ENCODE measurements at places on chromosomes 16 and 17. TPM values are rescaled to one million over a fixed set of nuclear protein-coding genes. Genes with fewer than 3 reads are reported as not detected.

DNA sequence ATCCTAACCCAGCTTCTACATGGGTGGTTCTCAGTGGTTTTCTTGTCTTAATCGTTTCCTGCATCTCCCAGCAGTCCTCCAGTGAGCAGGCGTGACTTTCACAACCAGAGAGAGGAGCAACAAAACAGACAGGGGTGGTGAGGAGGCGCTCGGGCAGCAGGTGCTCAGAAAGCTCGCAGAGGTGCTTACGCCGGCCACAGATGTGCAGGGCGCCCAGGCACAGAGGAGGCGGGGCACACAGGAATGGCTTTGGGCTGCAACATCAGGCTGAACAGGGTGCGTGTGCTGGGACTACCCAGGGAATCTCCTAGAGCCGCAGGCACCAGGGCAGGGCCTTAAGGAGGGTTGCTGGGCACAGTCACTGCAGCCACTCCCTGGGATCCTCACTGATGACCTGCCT lies 32.6 kb downstream of the KLHDC4 start:
- H3K4me3 ChIP-seq, result no peak overlapping the region
- no peak overlapping the region for H3K27ac ChIP-seq
- no peaks in the 10 kb centered on the region for H3K27me3 ChIP-seq
- peaks cover 20% of the 10 kb centered on the region for H3K36me3 ChIP-seq
- no peak for DNase-seq

DNA sequence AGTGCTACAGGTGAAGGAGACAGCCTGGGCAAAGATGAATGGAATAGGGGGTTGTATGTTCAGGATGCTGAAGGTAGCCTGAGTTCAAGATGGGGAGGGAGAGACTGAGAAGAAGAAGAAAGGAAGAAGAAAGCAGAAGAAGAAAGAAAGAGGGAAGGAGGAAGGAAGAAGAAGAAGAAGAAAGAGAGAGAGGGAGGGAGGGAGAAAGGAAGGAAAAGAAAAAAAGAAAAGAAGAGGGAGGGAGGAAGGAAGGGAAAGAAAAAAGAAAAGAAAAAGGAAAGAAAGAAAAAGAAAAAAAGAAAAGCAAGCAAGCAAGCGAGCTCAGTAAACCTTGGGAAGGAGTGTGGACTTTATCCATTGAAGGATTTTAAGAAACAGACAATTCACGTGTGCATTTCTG lies 7.8 kb downstream of the CCDC42 start:
- H3K4me1 ChIP-seq, result no peaks in the 10 kb centered on the region
- no peaks in the 10 kb centered on the region for H3K36me3 ChIP-seq
- H3K27ac ChIP-seq, result no peak overlapping the region
- no peak overlapping the region for H3K4me3 ChIP-seq
- peaks cover 2% of the 10 kb centered on the region for H3K27me3 ChIP-seq

- H3K36me3 ChIP-seq, result no peaks in the 10 kb centered on the region
- H3K27me3 ChIP-seq, result no peaks in the 10 kb centered on the region
- DNase-seq, result no peak
- no peak overlapping the region for H3K4me3 ChIP-seq
- no peaks in the 10 kb centered on the region for H3K4me1 ChIP-seq
- no peak overlapping the region for H3K27ac ChIP-seq
These were observed 6.6 kb upstream of the CNGB1 start for GRCh38 chr16:57977418-57978069.

Gene FOXF1
- total RNA-seq, result 0.10 TPM

DNA sequence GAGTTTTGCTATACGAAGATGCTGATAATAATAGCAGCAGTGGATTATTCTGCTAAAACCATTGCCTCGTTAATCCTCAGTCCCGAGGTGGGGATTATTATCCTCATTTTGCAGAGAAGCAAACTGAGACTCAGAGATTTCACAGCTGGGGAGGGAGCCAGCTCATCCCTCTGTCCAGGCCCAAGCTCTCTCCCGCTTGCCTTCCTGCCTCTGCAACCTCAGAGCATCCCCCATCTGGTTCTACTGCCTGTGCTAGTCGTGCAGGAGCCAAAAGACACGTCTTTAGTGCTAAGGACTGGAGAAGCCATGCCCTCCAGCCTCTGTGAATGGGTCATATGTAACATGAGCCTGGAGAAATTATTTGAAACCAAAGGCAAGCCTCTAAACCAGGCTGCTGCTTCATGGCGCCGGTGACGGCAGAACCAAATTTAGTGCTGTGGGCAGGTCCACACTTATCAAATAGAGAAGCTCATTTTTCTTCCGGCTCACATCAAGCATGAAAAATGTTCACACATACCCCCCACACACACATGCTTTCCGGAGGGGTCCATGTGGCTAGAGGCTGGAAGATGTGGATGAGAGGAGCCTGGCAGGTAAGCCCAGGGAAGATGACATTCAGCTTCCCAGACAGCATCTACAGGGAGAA lies 13.5 kb downstream of the MAPT start:
- H3K27ac ChIP-seq, result peak overlapping the region; percentile 90
- peak; percentile 54 for DNase-seq
- peaks cover 65% of the 10 kb centered on the region for H3K4me1 ChIP-seq
- H3K4me3 ChIP-seq, result peak overlapping the region; percentile 43
- H3K27me3 ChIP-seq, result no peaks in the 10 kb centered on the region
